Aorta (tissue), 5 donors: ENCODE measurements at places on chromosomes 2 and 18. TPM values are rescaled to one million over a fixed set of nuclear protein-coding genes. Genes with fewer than 3 reads are reported as not detected.

- H3K4me1 ChIP-seq: no peaks in the 10 kb centered on the region
- H3K4me3 ChIP-seq: no peak overlapping the region
- no peak overlapping the region for H3K27ac ChIP-seq
- no peaks in the 10 kb centered on the region for H3K36me3 ChIP-seq
- no peaks in the 10 kb centered on the region for H3K27me3 ChIP-seq
These were observed 92.7 kb upstream of the MGAT5 start for GRCh38 chr2:134161170-134161547.

GRCh38 chr2:152363936-152364335, 29.0 kb downstream of the FMNL2 start:
- no peaks in the 10 kb centered on the region for H3K36me3 ChIP-seq
- H3K4me1 ChIP-seq: peaks cover 3% of the 10 kb centered on the region
- H3K4me3 ChIP-seq: no peak overlapping the region
- DNase-seq: no peak

DNA sequence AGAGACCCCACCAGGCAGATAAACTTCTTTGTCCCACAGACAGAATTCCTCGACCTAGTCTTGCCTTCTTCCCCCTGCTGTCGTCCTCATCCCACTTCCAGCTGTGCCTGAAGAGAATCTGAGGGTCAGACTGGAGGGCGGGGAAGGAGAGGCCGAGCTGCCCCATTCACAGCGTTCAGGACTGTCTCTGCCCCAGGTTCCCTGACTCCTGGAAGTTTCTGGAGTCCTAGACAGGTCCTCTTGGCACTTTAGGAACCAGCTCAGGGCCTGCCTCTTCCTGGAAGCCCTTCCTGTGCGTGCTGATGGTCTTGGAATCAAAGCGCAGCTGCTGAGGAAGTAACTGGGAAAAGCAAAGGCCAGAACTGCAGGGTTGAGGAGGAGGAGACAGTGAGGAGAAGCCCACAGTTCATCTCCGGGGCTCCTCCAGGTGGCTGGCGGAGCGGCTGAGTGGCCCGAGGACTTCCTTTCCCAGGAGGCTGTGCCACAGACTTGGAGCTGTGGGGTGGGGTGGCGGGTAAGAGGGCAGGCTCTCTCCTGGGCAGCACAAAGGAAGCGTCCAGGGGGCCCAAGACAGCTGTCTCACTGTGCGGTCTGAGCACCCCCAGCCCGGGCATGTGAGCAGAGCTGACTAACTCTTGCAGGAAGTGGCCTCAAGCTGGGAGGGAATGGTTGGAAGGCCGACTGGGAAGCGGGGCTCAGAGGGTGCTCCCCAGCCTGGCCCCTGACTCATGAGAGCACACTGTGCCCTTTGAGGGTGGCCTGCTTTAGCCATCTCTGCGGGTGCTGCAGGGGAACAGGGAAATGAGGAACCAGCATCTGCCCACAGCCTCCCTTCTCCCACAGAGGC, 39.5 kb downstream of the SDC1 start:
- H3K27ac ChIP-seq: no peak overlapping the region
- H3K27me3 ChIP-seq: no peaks in the 10 kb centered on the region
- no peak overlapping the region for H3K4me3 ChIP-seq
- no peaks in the 10 kb centered on the region for H3K36me3 ChIP-seq
- H3K4me1 ChIP-seq: no peaks in the 10 kb centered on the region

GRCh38 chr18:57559314-57559713, 27.2 kb downstream of the FECH start:
- H3K27me3 ChIP-seq: no peaks in the 10 kb centered on the region
- DNase-seq: no peak
- peaks cover 14% of the 10 kb centered on the region for H3K36me3 ChIP-seq
- H3K27ac ChIP-seq: no peak overlapping the region
- H3K4me1 ChIP-seq: no peaks in the 10 kb centered on the region

- H3K27ac ChIP-seq: no peak overlapping the region
- H3K4me1 ChIP-seq: no peaks in the 10 kb centered on the region
- DNase-seq: no peak
- no peaks in the 10 kb centered on the region for H3K27me3 ChIP-seq
These were observed 180.2 kb upstream of the DOK6 start for GRCh38 chr18:69220529-69220928.

The KCNE4 gene
- total RNA-seq: 10.9 TPM

- H3K27me3 ChIP-seq: no peaks in the 10 kb centered on the region
- H3K4me1 ChIP-seq: no peaks in the 10 kb centered on the region
- no peak overlapping the region for H3K4me3 ChIP-seq
- no peaks in the 10 kb centered on the region for H3K36me3 ChIP-seq
These were observed 22.4 kb downstream of the FBLN7 start for GRCh38 chr2:112160283-112161250.

- no peak overlapping the region for H3K27ac ChIP-seq
- H3K4me1 ChIP-seq: no peaks in the 10 kb centered on the region
- H3K27me3 ChIP-seq: no peaks in the 10 kb centered on the region
- no peak overlapping the region for H3K4me3 ChIP-seq
- DNase-seq: no peak
These were observed 368.9 kb downstream of the SOX11 start for GRCh38 chr2:6060992-6061663.
